Cerebellum (tissue), 4 donors: ENCODE measurements at places on chromosomes 6 and 20. TPM values are rescaled to one million over a fixed set of nuclear protein-coding genes. Genes with fewer than 3 reads are reported as not detected.

Gene CTCFL
- total RNA-seq = not detected

GRCh38 chr20:19000078-19000477 lies 186.5 kb downstream of the SCP2D1 start:
- no peak for DNase-seq

DNA sequence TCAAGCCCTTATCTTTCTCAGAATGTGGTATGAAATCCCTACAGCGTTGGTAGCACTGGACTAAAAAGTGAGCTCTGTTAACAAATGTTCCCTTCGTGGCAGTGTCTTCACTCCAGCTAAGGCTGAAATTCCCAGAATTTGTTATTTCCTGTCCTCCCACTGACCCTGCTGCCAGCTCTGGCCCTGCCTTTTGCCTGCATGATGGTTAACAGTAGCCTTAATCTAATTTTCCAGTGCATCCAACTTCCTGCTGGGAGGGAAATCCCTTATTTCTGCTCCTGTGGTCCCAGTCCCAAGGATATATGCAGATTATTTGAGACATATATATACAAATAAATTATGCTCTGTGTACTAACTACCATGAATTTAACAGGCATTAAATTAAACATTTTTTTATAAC lies 157.2 kb upstream of the CARMIL1 start:
- no peak for DNase-seq

GRCh38 chr6:84118191-84118590 lies 84.6 kb downstream of the MRAP2 start:
- DNase-seq = no peak

GRCh38 chr6:35449287-35449881 lies 2.8 kb upstream of the FANCE start:
- DNase-seq = peak; percentile 91

GRCh38 chr20:43537921-43538877 lies 20.6 kb upstream of the SGK2 start:
- peak; percentile 71 for DNase-seq

- DNase-seq = no peak
These were observed 24.0 kb downstream of the BPIFA2 start for GRCh38 chr20:33191955-33192354.

DNA sequence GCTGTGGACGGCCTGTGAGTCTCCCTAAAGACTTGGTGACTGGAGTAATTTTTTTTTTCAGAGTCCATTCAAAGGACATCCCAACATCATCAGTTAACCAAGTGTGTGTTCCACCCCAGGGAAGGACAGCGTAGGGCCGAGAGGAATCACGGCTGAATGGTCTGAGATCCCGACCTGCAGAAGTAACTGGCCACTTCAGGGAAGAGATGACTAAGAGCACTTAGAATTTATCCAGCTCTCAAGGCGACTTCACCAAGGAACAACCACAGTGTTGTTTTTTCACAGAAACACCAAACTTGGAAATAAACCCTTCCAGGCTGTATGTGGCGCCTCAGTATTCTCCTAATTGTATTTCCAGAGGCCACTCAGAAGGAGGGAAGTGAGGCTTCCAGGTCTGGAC lies 231.6 kb downstream of the FNDC1 start:
- DNase-seq = no peak

DNA sequence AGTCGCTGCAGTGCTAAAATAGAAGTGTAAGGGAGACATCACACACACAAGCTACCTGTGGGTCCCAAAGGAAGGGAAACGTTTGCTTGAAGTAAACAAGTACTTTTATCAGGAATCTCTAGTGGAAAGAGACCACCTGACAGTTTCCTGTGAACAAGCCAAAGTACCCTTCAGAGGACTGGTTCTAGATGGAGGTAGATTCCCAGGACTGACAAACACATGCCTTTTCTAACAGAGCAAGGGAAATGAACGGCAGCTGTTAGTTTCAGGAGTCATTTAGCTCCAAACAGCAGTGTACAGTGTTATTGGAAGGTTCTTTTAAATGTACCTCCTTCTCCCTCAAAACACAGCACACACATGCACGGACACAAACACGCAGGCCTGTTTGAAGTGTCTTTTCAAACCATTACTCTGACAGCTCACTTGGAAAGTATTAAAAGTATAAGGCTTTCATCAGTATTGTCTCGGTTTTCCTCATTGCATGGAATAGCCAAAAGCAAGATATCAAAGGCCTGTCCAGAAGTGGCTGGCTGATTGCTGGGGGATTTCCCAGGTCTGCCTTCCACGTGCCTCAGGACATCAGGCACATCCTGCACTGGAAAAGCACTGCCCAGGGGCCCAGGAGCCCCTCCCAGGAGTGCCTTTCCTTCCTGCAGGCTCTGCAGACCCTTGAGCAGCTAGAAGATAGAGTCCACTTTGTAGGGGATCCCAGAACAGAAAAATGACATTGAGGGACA lies 393.2 kb upstream of the SOX4 start:
- no peak for DNase-seq

- DNase-seq = no peak
These were observed 12.5 kb downstream of the CRYBG1 start for GRCh38 chr6:106372838-106373501.
